ENCODE measurements at places on chromosomes 1 and 21.

DNA sequence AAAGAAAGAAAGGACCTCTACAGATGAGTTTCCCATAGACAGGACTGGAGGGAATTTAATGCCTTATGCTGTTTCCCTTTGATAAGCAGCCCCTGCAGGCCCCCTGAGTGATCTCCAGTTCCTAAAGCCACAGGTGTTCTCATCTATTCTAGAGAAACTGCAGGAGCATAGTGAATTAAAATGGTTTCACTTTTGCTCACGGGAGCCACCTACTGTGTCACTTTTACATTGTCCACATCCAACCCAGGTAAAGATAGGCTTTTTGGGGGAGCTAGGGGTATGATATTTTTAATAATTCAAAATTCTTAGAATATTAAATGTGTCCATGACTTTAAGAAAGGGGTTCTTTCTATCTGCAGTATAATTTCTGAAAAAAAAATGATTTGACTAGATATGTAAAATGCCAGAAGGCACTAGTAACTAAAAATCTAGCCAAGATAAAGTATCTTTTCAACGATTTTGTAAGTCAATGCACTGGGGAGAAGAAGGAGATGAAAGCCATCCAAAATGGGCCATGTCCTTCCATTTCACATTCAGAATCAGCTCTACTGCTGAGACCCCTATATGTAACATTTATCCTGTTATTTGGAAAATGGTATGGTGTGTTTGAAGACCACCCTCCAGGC lies 267.3 kb upstream of the DUSP10 start:
- peak; percentile 2 for DNase-seq

- DNase-seq: no peak
Measured at GRCh38 chr1:156740237-156740740, 599 bp downstream of the MRPL24 start.

GRCh38 chr1:227315629-227316346 lies 2.5 kb downstream of the CDC42BPA start:
- DNase-seq: no peak

GRCh38 chr1:27952147-27952546 lies 7.6 kb upstream of the XKR8 start:
- no peak for DNase-seq

Data from activated CD8-positive, alpha-beta memory T cell treated with anti-CD3 and anti-CD28 coated beads for 4 hours (primary cell).